Mammary epithelial cell (primary cell): ENCODE measurements at places on chromosomes 5 and 9. TPM values are rescaled to one million over a fixed set of nuclear protein-coding genes. Genes with fewer than 3 reads are reported as not detected.

Gene PRR7
- 10.6 and 13.9 TPM in 2 replicates for total RNA-seq

Gene BDP1
- 18.7 TPM for total RNA-seq

Gene SLC46A2
- not detected for total RNA-seq

Gene TMC1
- not detected in 2 replicates for total RNA-seq

Gene TAS2R1
- total RNA-seq = not detected

Gene LCN1
- total RNA-seq = not detected

Gene MYOZ3
- not detected in 2 replicates for total RNA-seq

Gene LHX3
- total RNA-seq = not detected

Gene S1PR3
- 1.2 and 6.0 TPM in 2 replicates for total RNA-seq

Gene IL3
- not detected for total RNA-seq
